Chondrocyte (in vitro differentiated cells): ENCODE measurements at places on chromosomes 2 and 18. TPM values are rescaled to one million over a fixed set of nuclear protein-coding genes. Genes with fewer than 3 reads are reported as not detected.

GRCh38 chr18:57436965-57437333 is 1.8 kb downstream of the ONECUT2 start:
- no peak for DNase-seq

DNA sequence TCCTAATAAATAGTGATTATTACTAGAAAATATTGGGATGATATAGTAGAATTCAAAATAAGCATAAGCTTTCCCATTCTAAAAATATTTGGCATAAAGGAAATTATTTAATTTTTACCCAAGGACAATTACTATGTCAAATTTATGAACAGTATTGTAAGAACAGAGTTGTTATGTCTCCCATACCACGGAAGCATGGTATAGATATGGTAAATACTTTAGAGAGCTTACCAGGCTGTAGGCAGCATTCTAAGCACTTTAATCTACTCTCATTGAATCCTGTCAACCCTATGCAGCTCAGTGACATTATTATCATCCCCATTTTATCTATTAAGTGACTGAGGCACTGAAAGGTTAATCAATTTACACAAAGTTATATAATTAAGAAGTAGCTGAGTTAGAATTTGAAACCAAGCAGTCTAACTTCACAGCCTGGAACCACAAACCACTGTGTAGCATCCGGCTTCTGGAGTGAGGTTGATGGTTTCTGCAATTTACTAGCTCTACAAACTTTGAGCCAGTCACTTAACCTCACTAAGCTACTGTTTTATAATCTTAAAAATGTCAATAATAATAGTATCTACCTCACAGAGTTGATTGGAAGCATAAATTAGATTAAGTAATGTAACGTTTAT is 323.7 kb downstream of the ARHGAP15 start:
- DNase-seq = no peak

DNA sequence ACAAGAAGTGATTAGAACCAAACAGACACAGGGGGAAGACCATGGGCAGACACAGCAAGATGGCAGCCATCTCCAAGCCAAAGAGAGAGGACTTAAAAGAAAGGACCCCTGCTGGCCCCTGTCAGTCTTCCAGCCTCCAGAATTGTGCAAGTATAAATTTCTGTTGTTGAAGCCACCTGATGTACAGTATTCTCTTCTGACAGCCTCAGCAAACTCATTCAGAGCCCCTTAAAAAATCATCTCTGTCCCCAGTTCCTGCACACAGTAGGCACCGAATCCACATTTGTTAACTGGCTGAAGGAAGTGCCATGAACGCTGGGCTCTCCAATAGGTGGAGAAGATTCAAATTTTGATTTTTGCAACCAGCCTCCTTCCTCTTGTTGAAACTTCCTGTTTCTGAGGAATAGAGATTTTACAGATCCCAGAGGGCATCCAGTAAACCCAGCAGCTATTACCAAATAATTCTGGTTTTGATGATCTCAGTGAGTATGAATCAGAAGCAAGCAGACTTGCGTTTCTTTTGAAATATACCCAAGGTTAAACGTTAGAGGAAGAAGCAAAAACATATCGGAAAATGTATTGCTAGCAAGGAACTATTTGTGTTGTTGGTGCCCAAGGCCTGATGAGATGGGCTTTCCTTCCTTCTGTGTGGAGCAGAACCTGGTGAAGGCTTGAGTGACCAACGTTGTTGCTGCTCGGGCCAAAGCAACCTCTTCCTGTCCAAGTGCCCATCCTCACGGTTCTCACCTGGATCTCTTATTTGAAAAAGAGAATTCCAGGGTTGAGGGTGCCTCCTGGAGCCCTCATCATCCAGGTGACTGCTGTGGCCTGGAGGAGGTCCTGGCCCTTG is 47.7 kb upstream of the PLB1 start:
- no peak for DNase-seq

DNA sequence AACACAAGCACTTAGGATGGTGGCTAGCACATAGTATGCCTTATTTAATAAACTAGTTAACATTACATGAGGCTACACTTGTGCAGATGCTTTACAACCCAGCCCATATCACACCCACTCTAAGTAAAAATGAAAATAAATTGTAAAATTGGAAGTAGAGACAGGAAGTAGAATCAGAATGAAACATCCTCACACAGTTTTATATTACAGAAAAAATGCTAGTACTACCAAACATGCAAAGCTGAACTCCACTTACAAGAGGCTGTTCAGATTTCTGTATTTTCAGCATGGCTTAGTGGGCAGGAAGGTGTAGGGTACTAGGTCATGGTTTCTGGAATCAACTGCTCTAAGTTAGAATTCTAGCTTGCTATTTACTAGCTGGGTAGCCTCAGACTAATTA is 18.2 kb upstream of the CRIM1 start:
- no peak for DNase-seq

GRCh38 chr18:25503567-25504081 is 151.7 kb upstream of the ZNF521 start:
- DNase-seq = no peak

- DNase-seq = no peak
Measured at GRCh38 chr18:11419338-11419737, 190.1 kb upstream of the SLC35G4 start.

DNA sequence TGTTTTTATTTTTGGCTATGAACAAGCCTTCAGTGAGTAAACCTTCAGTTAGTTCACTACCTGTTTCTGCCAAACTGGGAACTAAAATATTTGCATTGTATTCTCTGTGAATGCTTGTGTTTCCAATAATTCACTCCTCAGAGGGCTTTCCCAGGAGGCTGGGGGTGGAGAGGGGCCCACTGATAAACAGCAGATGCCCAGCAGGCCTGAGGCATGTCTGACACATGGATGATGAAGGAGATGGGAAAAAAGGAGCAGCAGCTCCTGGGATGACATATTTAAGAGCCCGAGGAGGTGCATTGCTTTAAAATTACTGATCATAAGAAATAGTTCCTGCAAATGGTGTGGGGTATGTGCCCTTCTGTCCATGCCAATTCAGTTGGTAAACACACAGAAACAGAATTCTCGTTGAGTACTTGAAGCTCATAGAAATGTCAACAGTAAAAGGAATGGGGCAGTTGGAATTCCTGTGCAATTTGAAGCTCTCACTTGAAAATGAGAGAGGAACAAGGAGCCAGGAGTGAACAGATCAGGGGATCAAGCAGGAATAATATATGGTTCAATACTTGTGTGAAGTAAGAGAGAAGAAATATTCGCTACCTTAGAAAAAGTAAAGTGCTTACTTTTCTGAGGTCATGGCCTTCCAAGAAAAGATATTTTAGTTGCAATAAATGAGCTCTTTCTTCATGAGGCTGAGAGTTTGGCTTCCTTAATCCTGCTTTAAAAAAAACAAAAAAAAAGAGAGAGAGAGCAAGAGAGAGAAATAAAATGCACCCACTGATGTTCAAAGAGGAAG is 22.0 kb upstream of the HNMT start:
- DNase-seq = no peak

The MYOM1 gene
- total RNA-seq = 1.2 to 1.5 TPM (median 1.5 TPM) in 3 replicates

The SLC9A2 gene
- not detected in 3 replicates for total RNA-seq

The INSIG2 gene
- 24.7 to 27.7 TPM (median 25.0 TPM) in 3 replicates for total RNA-seq

The KRTCAP3 gene
- 1.1 to 3.6 TPM (median 1.4 TPM) in 3 replicates for total RNA-seq
